ENCODE measurements at places on chromosomes 1 and 21. TPM values are rescaled to one million over a fixed set of nuclear protein-coding genes. Genes with fewer than 3 reads are reported as not detected.

GRCh38 chr1:183580281-183580682, 10.0 kb downstream of the NCF2 start:
- no peaks in the 10 kb centered on the region for H3K36me3 ChIP-seq
- DNase-seq: peak; percentile 65
- no peaks in the 10 kb centered on the region for H3K4me1 ChIP-seq
- H3K27ac ChIP-seq: no peak overlapping the region
- H3K4me3 ChIP-seq: no peak overlapping the region

DNA sequence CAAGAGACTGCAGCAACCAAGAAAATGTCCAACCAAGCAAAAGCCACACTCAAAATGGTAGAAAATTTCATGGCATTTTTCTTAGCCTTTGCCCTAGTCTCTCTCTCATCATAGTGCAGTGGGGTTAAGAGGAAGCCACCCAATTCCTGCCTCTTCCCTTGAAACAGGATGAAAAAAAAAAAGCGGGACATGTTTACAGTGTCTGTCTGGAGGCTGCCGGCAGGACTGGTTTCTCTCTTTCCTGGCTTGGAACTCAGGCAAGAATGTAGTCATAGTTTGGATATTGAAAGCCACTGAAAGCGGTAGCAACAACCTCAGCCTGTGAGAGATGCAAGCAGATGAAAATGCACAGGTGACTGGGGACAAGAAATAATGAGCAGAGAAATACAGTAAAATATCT, 13.3 kb upstream of the TNFSF18 start:
- H3K27ac ChIP-seq: no peak overlapping the region
- H3K27me3 ChIP-seq: no peaks in the 10 kb centered on the region
- H3K4me1 ChIP-seq: peaks cover 7% of the 10 kb centered on the region
- H3K4me3 ChIP-seq: no peak overlapping the region
- no peak for DNase-seq
- no peaks in the 10 kb centered on the region for H3K36me3 ChIP-seq

DNA sequence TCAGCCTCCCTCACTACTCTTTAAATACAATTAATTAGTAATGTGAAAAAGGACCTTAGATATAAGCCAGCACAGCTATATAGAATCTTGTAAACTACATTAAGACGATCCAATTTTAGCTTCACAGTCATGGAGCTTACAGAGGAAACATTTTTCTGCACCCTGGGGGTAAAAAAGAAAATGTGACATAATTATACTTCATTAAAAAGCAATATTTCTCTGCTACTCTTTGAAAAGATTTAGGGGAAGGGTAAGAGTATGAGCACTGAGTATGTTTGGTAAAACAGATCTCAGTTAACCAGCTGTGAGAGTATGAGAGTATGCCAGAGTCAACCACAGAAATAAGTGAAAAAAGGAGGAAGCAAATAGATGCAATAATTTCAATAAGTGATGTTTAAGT, 1415.9 kb downstream of the PLA2G4A start:
- H3K36me3 ChIP-seq: no peaks in the 10 kb centered on the region
- H3K27me3 ChIP-seq: no peaks in the 10 kb centered on the region
- no peak for DNase-seq
- no peak overlapping the region for H3K27ac ChIP-seq

- H3K4me1 ChIP-seq: peaks cover 4% of the 10 kb centered on the region
- peak overlapping the region; percentile 70 for H3K4me3 ChIP-seq
- no peaks in the 10 kb centered on the region for H3K27me3 ChIP-seq
- no peaks in the 10 kb centered on the region for H3K36me3 ChIP-seq
Observed at GRCh38 chr1:202860744-202861419, 28.1 kb downstream of the RABIF start.

DNA sequence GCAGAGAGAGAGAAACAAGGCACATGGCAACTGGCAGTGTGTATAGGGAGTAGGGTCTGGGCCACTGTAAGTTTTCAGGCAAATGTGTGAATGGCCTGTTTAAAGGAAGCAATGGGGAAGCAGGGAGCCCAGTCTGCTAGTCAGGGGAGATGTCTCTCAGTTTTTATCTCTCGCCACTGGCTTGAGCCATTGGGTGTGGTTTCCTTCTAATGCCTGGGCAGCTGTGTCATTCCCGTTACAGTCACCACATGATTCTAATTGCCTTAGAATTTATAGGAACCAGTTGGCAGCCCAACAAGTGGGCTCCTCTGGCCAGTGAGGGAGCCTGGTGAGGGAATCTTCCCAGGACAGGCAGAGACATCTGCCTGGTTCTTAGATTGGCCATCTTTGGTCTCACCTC, 182.4 kb downstream of the DISC1 start:
- H3K4me1 ChIP-seq: no peaks in the 10 kb centered on the region
- no peak for DNase-seq
- no peak overlapping the region for H3K4me3 ChIP-seq

DNA sequence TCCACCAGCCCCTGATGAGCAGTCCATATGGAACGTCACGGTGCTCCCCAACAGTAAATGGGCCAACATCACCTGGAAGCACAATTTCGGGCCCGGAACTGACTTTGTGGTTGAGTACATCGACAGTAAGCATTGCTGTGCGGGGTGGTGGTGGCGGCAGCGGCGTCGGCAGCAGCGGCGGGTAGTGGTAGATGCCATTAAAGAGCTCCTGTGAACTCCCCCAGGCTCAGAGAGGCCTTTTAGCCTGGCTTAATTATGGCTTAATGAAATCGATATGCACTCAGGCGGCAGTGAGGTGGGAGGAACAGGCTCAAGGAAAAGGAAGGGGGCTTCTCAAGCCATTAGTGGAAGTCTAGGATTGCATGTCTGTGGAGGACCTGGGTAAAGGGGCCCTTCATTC, 41.9 kb upstream of the CNTN2 start:
- H3K4me1 ChIP-seq: peaks cover 3% of the 10 kb centered on the region
- H3K4me3 ChIP-seq: no peak overlapping the region
- DNase-seq: no peak
- no peak overlapping the region for H3K27ac ChIP-seq
- H3K36me3 ChIP-seq: no peaks in the 10 kb centered on the region
- H3K27me3 ChIP-seq: no peaks in the 10 kb centered on the region

GRCh38 chr1:165842023-165842670, 14.7 kb downstream of the UCK2 start:
- H3K4me3 ChIP-seq: no peak overlapping the region
- no peak for DNase-seq
- H3K27ac ChIP-seq: no peak overlapping the region
- H3K36me3 ChIP-seq: no peaks in the 10 kb centered on the region
- H3K27me3 ChIP-seq: no peaks in the 10 kb centered on the region

GRCh38 chr1:203663821-203664220, 37.2 kb downstream of the ATP2B4 start:
- DNase-seq: no peak
- H3K4me3 ChIP-seq: no peak overlapping the region
- H3K36me3 ChIP-seq: no peaks in the 10 kb centered on the region
- H3K27ac ChIP-seq: peak overlapping the region; percentile 50
- H3K27me3 ChIP-seq: no peaks in the 10 kb centered on the region

DNA sequence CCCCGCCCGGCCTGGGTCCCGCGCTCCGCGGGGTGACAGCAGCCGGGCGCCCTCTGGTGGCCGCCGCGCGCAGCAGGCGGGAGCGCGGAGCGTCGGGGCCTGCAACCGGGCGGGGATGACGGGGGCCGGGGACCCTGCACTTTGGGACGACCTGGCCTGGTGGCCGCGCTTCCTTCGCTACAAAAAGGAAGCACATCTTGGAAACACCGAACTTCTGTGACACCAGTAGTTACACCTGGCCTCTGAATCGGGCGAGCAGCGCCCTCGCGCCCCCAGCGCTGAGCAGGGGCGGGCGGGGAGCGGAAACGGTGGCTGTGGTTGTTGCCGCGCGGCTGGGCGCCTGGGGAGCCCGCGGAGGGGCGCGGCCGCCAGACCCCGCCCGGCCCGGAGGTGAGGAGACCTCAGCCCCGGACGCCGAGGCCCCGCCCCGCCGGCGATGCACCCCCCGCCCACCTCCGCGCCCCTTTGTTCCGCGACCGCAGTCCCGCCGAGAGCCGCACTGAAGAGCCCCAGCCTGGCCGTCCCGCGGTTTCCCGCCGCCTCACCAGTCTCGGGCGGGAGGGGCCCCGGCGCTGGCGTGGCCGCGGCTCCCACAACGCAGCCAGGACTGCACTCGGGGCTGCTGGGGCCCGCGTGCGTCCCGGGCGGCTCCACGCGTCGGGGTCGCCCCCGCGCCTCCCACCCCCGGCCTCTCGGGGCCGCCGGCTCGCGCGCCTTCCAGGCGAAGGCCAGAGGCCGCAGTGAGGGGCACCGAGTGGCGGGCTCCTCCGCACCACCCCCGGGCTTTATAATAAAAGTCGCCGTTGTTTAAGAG, 59.3 kb downstream of the H3-3A start:
- no peaks in the 10 kb centered on the region for H3K27me3 ChIP-seq
- peak; percentile 92 for DNase-seq
- no peaks in the 10 kb centered on the region for H3K36me3 ChIP-seq
- peaks cover 47% of the 10 kb centered on the region for H3K4me1 ChIP-seq

DNA sequence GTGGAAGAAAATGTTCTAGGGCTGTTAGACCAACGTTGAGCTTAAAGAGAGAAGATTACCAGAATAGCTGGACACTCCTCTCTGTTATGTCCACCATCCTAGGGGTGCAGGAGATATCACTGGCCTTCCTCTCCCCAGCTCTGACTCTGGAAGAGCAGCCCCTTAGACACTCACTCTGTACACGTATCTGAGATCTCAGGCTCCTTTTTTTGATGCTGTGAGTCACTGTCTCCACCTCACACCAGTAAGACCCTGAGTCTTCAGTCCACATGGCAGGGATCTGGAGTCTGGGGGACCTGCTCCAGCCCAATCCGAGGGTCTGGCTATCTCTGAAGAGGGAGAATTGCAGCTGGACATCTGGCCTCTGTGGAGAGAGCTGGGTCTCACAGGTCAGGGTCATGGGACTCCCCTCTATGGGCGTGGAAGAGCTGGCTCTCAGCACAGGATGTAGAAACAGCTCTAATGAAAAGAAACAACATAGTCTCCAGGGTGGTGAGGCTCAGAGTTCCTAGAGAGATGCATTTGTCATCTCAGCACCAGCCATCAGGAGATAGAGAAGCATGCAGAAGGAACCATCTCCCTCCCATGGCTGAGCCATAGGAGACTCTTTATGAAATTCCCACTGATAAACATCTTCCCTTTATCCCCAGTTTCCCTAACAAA, 3.5 kb downstream of the FCRL3 start:
- H3K27ac ChIP-seq: no peak overlapping the region
- DNase-seq: no peak
- H3K27me3 ChIP-seq: no peaks in the 10 kb centered on the region

- peaks cover 64% of the 10 kb centered on the region for H3K36me3 ChIP-seq
- no peaks in the 10 kb centered on the region for H3K27me3 ChIP-seq
- H3K4me3 ChIP-seq: no peak overlapping the region
- no peaks in the 10 kb centered on the region for H3K4me1 ChIP-seq
- no peak overlapping the region for H3K27ac ChIP-seq
Observed at GRCh38 chr21:46431884-46432488, 26.7 kb upstream of the DIP2A start.

DNA sequence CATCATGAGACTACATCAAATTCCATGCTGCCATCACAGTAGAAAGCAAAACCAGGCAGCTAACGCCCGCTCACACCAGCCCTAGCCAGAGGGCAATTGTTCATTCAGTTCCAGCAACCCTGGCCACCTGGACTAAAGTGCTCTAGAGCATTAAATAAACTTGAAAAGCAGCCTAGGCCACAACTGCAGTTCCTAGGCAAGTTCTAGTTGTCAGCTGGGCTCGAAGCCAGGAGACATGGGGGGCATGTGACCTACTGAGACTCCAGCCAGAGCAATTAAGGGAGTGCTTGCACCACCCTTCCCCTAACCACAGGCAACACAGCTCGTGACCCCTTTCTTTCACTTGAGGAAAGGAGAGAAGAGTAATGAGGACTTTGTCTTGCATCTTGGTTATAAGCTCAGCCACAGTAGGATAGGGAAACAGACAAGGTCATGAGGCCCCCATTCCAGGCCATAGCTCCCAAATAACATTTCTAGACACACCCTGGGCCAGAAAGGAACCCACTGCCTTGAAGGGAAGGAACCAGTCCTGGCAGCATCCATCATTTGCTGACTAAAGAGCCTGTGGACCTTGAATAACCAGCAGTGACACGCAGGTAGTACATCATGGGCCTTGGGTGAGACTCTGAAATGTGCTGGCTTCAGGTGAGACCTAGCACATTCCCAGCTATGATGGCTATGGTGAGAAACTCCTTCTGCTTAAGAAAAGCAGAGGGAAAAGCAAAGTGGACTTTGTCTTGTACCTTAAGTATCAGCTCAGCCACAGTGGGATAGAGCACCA, 77.0 kb downstream of the ZZZ3 start:
- H3K4me1 ChIP-seq: peaks cover 16% of the 10 kb centered on the region
- peak overlapping the region; percentile 23 for H3K27ac ChIP-seq

DNA sequence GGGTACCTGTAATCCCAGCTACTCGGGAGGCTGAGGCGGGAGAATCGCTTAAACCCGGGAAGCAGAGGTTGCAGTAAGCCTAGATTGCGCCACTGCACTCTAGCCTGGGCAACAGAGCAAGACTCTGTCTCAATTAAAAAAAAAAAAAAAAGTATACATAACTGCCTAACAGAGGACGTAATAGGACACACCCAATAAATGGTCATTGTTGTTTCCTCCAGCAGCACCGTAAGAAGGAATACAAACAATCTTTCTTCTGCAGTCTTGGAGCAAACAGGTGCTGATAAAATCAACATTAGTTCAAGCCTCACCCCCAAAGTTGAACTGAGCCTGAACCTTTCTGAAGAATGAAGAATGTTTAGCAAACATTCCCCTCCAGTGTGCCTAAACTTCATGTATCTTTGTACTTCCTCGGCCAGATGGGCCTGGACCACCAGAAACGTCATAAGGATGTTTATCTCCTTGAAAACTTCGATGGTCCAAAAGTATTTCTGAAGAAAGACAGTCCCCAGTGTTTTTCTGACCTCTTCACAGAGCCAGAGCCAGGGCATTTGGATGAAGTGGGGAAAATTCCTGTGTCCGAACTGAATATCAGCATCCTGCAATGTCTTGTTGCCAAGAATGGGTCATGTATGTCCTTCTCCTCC, 136.8 kb upstream of the F3 start:
- H3K27me3 ChIP-seq: no peaks in the 10 kb centered on the region
- no peaks in the 10 kb centered on the region for H3K36me3 ChIP-seq
- peak overlapping the region; percentile 81 for H3K27ac ChIP-seq
- DNase-seq: peak; percentile 81
- H3K4me3 ChIP-seq: no peak overlapping the region

GRCh38 chr1:18936471-18936813, 20.0 kb downstream of the IFFO2 start:
- H3K4me1 ChIP-seq: peaks cover 65% of the 10 kb centered on the region
- no peaks in the 10 kb centered on the region for H3K27me3 ChIP-seq
- H3K27ac ChIP-seq: no peak overlapping the region
- no peak overlapping the region for H3K4me3 ChIP-seq
- H3K36me3 ChIP-seq: no peaks in the 10 kb centered on the region

- H3K4me1 ChIP-seq: peaks cover 29% of the 10 kb centered on the region
- H3K36me3 ChIP-seq: peaks cover 10% of the 10 kb centered on the region
- H3K27me3 ChIP-seq: no peaks in the 10 kb centered on the region
- no peak overlapping the region for H3K4me3 ChIP-seq
Observed at GRCh38 chr21:43767984-43768867, 7.9 kb downstream of the CSTB start.

Gene TRIM45
- 4.1 TPM for total RNA-seq

Gene LUZP1
- total RNA-seq: 20.4 TPM

Gene SLC30A10
- 0.92 TPM for total RNA-seq

Gene MUL1
- 15.9 TPM for total RNA-seq
